Putamen (tissue), 1 donor: ENCODE measurements at places on chromosomes 2 and 18.

GRCh38 chr2:41905597-41906337, 142.1 kb upstream of the PKDCC start:
- no peak for DNase-seq

DNA sequence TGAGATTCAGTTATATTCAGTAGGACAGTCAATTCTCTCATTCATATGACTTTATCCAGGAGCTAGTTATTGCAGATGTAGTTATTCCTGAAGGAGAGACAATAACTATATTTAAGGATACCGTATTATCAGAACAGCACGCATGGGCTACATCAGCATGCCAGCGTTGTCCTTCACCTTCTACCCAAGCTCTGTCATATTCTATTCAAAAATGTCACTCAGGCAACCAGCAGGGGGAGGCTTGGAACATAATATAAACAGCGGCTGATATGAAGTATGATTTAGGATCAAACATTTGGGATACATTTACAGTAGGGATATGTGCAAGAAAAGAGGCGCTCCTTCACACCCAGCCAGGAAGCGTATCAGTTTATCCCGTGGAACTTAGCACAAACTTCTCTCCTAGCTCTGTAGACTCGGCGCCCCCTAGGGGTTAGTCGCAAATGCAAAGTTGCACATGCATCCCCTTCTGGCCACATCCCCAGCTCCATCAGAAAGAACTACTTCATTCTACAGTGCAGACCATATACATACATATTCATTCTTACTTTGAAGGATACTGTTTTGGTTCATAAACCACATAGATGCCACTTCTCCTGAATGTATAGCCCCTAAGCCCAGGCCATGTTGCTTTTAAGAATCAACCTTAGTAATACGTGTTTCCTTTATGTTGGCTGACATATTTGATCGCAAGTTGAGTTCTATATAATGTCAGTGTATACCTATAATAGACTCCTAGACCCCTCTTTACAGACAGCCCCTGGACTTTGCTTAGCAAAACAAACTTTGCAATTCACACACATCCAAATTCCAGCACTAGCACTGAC, 759.4 kb downstream of the ADCYAP1 start:
- no peak for DNase-seq

- DNase-seq: no peak
Measured at GRCh38 chr18:5513947-5514346, 29.9 kb downstream of the EPB41L3 start.

DNA sequence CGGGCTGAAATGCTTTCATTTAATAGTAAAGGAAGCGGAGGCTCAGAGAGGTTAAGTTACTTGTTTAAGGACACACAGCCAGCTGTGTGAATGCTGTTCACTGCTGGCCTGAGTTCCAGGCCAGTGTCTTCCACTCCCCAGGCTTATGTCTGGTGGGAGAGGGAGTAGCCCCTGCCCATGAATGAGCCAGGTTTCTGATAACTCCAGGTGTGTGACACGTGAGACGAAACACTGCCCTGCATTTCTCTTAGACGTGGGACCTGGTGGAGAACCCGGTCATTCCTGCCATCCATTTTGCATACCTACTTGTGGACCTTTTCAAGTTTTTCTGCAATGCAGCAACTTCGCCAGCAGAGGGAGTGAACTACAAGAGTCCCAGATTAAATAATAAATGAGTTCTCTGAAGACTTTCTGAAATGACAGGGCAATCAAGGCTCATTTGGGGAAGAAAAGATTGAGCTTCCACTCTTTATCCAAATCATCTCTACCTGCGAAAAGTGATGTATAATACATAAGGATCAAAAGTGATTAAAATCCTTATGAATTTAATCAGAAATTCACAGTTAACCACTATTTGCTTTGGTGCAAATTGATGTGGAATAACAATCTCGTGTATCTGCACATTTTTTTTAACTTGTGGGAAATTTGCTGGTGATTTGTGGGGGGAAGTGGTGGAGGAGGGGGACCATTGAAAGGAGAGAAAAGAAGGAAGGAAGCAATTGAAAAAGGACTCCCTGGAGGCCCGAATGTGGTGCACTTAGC, 79.4 kb upstream of the ASB18 start:
- peak; percentile 55 for DNase-seq

DNA sequence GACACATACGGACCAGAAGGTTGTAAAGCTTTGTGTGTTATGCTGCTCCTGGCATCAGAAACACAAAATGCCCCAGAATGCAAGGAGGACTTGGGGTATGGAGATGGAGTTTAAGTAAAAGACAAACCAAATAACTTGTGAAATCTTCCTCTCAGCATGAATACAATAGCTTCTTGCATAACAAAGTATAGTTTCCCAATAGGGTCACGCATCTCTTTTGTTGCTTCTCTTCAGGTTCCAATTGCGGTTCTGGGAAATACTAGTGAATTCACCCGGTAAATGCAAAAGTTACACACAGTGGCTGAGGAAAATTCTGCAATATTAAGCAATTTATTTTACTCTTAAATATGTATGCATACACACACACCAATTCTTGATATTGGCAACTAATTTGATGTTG, 339.2 kb upstream of the EPHA4 start:
- no peak for DNase-seq

- DNase-seq: no peak
Measured at GRCh38 chr2:122009561-122009960, 254.1 kb downstream of the TSN start.

DNA sequence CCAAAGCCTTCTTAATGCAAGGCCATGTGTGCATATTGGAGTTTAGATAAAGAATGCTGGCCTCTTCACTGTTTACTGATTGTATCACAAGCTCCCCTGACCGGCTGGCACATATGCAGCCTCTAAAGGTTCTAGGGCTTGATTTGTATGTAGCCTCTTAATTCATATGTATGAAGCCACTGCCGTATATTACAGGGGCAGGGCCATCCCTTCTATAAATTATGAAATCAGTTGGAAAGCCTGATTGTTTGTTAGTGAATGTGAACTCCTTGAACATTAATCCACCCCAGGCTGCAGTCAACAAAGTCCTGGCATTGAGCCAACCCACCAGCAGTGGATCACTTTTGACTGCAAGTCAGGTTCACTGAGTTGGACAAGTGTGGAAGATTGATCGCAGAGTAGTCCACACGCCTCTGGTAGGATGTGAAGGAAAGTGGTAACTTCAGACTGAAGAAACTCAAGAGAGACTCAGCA, 61.6 kb upstream of the PARD3B start:
- DNase-seq: no peak

DNA sequence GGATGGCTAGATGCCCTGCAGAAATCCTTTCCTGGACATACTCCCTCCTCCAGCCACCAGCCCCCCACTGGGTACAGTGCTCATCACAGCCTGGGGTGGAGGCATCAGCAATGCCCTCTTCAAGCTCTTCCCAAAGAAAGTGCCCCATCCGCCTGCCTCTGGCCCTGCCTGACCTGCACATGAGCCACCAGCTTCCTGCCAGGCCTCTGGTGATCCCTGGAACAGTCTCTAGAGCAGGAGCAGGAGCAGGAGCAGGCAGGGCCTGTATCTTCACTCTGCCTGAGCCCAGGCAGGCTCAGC, 54.1 kb upstream of the CAB39 start:
- no peak for DNase-seq

DNA sequence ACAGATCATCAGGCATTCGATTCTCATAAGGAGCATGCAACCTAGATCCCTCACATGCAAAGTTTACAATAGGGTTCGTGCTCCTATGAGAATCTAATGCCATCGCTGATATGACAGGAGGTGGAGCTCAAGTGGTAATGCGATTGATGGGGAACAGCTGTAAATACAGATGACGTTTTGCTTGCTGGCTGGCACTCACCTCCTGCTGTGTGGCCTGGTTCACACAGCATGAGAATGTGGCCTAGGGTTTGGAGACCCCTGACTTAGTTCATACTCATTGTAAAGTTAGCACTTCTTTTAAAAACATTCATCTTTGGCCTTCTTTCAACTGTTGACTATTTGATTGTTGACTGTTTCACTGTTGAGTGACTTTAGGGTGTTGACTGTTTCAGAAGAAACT, 8.7 kb upstream of the CHMP1B start:
- DNase-seq: no peak

DNA sequence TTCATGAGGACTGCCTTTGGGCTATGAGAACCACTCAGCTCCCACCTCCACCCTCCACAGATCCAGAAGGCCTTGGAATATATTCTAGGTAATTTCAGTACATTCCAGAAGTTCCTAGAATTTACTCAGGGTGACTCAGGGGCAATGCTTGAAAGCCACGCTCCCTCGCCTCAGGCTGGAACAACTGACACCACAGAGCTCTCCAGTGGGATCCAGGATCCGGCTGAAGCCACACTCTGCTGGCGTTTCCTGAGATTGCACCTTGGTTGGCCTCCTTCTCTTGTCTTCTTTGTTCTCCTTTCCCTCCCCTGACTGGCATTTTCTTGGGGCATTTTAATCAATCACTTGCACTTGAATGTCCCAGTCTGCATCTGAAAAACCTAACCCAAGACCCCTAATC, 92.6 kb upstream of the KCNE4 start:
- no peak for DNase-seq

- DNase-seq: no peak
Measured at GRCh38 chr2:173500953-173501352, 146.3 kb downstream of the CDCA7 start.

GRCh38 chr2:102112271-102112670, 30.3 kb upstream of the IL1R1 start:
- DNase-seq: no peak

DNA sequence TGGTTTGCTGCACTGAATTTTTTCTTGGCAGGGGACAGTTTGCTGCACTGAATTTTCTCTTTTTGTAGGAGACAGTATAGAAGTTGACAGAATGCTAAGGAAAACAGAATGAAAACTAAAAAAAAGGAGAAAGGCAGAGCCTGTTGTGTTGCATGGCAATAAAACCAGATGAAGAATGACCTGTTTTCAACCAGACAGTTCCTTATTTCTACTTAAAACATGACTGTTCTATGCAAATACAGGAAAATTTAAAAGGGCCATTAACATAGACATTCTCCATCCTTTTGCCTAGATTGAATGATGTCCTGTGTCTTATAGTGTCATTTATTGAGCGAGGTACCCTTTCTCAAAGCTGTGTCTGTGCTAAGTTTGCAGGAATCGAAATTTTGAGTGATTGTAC, 33.3 kb downstream of the ABI2 start:
- no peak for DNase-seq

DNA sequence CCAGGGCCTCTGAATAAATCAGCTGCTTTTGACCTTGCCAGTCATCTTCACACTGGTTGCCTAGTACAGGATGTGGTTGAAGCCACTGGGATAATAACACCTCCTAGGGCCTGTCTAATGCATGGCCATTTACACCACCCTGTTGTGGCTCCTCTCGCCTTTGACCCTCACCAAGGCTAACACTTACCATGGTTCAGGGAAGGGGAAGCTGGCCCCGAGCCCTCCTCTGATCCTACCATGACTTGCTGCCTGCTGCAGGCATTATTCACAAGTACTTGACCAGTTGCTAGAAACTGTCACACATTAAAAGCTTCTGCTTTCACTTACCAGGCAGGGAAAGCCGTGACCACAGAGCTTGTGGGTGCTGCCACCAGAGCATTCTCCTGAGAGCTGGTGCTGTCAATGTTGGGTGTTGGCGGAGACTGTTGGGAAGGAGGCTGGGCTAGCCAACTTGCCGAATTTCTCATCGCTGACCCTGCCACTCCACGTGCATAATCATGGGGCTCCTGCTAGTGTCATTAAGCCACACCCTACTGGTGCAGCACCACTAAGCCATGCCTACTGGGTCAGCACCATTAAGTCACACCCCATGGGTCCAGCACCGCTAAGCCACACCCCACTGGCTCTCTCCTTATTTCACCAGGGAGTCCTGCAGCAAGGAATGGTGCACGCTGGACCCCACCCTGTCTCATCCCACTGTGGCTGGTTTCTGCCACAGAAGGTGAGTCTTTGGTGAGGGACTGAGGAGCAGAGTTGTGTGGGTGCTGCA, 47.0 kb upstream of the TTC39C start:
- no peak for DNase-seq

DNA sequence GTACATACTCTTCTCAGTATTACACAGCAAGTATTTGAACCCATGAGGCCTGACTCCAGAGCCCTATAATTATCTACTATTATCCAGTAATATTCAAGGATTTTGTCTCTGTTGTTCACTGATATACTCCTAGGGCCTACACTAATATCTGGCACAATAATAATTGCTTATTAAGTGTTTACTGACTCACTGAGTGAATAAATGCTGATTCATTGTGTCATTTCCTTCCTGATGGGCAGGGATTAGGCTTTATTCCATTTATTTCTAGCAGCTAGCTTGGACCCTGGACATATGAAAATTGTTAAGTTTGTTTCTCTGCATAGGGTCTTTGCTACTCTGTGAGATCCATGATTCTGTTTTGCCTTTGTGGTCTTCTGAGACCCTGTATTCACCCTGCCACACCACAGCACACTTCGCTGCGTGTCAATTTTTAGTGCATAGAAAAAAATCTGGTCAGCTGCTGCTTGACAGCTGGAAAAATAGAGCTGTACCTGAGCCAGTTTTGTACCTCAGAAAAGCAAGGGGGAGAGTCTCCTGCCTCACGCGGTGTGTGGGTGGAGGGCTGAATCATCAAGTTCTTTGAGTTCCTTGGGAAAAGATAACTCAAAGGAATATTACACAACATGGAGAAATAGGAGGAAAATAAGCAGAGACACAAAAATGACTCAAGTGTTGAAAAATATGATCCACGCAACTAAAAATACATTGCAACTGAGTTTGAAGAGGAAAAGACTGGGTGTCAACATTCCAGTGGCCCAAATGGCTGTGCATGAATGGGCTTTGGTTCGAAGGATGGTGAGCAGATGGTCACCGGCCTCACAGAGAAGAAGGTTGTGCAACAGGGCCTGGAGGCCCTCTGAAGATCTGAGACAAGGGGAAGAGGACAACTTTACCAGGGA, 18.9 kb upstream of the DPP4 start:
- DNase-seq: peak; percentile 7

DNA sequence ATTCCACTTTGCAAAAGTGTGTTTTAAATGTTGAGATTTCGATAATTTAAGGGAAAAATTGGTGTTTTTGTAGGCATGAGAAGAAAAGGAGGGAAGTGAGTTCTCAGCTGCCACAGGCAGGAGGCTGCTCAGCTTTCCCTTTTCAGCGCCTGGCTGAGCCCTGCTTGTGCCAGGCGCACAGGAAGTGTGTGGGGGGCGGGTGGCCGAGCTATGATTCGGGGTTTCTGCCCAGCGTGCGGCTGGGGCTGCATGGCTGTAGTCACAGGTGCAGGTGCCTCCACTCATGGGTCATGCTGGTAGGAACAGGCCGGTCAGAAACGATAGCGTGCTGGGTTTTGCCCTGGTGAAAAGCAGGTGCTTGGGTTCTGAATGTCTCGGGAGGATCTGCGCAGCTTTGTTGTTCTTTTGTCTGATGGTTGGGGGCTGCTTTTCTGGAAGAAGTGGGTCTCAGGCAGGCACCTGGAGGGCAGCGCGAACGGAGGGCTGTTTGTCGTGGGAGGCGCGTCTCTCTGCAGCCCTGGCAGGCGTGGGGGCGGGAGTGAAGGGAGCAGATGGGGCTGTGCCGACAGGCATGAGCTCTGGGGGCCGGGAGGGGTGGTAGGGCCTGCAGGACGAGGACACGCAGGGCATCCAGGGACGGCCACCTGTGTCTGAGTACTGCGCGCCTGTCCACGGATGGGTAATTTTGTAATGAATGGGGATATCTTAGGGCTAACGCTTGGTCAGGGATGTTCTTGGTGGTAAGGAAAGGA, 2.1 kb downstream of the KCNG2 start:
- DNase-seq: no peak
